ENCODE measurements at places on chromosomes 16 and 17.
A peak's percentile ranks its signal among the peaks of the same experiment; 100 is the strongest.

- DNase-seq, result no peak
These were observed 49.1 kb upstream of the PMFBP1 start for GRCh38 chr16:72220875-72221629.

- no peak for DNase-seq
These were observed 34.6 kb upstream of the TOX3 start for GRCh38 chr16:52581530-52581929.

GRCh38 chr17:15955793-15956541 lies 11.0 kb downstream of the ADORA2B start:
- DNase-seq, result no peak

GRCh38 chr16:46972429-46973206 lies 856 bp downstream of the DNAJA2 start:
- peak; percentile 17 for DNase-seq

GRCh38 chr16:87824991-87825841 lies 44.1 kb downstream of the SLC7A5 start:
- no peak for DNase-seq

DNA sequence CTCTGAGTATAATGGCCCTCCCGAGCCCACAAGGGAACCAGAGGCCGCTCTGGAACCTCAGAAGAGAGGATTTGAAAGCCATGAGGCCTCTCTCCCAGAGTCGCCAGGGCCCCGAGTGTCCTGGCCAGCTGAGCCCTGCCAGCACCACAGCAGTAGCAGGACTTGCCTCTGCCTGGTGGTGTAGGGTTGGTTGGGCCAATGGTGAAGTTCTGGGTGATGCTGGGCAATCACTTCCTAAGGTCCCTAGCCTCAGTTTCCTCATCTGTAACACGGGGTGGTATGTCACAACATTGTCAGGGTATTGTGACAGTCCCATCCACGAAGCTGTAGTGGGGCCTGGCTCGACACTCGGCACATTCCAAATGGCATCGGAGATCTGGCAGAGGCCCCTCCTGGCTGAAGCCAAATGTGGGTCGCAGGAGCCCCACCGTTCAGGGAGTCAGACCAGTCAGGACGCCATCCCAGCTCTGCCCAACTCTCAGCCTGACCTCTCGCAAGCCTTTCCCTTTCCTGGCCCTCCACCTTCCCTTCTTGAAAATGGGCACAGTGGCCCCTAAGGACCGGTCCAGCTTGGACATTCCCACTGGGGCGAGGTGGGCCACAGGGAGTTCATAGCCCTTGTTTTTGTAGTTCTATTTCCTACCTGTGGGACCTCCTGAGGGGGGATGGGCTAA lies 1.7 kb downstream of the NATD1 start:
- DNase-seq, result no peak

DNA sequence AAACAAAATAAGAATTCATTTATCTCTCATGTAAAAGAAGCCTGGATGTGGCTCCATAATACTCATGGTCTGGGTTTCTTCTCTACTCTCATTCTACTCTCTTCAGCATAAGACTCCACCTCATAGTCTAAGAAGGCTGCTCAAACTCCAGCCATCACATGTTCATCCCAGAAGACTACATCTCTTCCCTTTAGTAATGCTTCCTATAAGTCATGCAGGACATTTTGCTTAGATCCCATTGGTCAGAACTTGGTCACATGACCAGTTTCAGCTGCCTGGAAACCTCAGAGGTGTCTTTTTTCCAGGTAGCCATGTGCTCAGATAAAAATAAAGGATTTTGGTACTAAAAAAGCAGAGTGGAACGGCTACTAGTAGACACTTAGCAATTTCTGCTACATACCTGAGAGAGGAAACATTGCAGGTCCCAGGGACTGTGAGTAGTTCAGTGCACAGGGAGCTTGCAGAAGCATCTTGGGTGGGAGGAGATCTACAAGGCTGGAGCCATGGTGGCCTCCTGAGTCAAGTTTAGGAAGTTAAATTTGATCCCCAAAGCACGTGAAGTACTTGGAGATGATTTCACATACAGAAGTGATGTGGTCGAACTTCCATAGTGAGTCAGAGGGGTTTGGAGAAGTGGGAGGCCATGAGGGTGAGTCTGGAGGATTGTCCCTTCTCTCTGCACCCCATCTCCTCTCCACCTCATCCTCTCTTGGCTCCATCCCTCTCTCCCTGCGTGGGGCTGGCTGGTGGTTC lies 110.2 kb downstream of the CCDC182 start:
- no peak for DNase-seq

DNA sequence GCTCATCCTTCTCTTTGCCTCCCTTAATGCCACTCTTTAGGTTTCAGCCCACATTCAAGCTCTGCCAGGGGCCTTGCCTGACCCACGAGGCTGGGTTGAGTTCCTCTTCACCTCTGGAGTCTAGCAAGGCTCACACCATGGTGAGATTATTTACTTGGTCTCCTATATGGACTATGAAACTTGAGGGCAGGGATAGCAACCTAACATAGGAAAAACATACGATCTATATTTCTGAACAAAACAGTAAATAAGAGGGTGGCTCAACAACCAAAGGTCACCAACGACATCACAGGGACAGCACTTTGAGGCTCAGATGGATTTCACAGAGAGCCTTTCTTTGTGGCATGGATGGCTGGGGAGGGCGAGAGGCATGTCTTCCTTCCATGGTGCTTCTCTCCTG lies 197.0 kb downstream of the MAF start:
- DNase-seq, result no peak

GRCh38 chr16:86245351-86245750 lies 265.0 kb upstream of the FOXF1 start:
- DNase-seq, result no peak

DNA sequence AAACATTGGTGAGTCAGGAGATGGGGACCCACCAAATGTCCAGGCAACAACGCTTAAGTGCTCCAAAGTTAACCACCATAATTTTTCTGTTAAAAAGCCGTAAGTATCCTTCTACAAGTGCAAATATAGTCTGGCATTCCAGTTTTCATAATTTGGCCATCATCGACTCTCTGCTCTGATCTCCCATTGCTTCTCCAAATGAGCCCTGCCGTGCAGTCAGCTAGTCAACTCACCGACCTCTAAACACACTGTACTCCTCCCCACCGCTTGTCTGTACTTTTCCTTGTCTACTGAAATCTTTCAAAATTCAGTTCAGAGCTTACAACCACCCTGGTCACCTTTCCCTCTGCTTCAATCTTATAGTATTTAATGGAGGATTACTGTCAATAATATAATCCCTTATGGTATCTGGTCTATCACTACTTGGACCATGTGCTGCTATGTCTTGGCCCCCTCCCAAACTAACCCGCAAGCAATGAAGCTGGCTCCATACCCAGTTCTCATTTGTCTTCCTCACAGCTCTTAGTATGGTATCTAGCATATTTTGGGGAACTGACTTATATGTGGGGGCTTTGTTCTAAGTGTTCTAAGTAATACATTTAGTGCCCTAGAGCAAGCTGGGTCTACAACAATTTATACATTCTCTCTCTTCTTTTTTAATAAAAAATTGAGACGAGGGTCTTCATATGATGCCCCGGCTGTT lies 52.7 kb upstream of the SLC25A19 start:
- DNase-seq, result no peak

DNA sequence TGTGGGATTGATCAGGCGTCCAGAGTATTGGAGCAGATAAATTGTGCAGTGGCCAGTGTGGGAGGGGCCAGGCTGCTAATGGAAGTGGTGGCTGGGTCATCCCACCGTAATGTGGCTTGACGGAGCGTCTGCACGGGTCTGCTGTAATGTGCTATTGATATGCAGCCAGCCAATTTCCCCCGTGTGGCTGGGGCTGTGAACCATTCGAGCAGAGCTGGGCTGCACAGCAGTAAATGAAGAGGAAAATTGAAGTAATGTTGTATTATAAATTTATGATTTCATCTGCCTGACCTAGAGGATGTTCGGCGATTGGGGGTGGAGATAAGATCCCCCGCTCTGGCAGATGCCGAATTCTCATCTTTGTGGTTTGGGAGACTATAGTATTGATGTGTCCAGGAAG lies 121.5 kb downstream of the CCDC182 start:
- no peak for DNase-seq

Data from NK-92 treated with Interleukin-12 subunit alpha and Interleukin-12 subunit beta, amount 100 ng/mL, for 24 hours (cell line).